ENCODE measurements at places on chromosomes 2 and 18.

- DNase-seq = no peak
Measured at GRCh38 chr2:49355611-49356010, 201.3 kb upstream of the FSHR start.

- DNase-seq = no peak
Measured at GRCh38 chr18:49025767-49026500, 75.2 kb upstream of the SMAD7 start.

DNA sequence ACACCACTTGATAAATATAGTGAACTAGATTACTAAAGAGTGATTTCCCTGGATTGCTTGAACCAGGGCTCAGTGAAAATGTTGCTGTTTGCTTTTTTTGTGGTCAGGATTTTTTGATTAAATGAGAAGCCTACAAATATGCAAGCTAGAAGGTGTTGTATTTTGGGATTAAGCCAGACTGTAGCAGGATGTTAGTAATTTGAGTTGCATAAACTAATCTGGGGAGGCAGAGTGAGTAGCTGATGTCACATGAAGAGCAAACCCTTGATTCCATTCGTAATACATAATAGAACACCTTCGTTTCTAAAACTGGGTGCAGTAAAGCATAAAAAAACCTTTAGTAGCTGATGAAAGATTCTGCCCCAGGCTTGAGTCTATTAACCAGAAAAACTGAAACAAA, 32.0 kb downstream of the NEDD4L start:
- DNase-seq = no peak

GRCh38 chr18:63749489-63749888, 25.7 kb upstream of the SERPINB7 start:
- no peak for DNase-seq

DNA sequence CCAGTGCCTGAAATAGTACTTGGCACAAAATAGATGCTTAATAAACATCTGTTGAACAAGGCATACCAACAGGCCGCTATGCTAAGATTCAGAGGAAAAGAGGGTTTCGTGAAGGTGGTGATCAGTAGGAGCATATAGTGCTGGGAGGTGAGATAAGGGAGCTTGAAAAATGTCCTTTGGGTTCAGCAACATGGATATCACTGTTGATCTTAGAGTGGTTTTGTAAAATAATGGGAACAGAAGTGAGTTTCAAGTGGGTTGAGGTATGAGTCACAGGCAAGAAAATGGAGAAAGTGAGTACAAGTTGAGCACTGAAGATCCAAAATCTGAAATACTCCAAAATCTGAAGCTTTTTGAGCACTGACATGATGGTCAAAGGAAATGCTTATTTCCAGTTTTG, 4.4 kb downstream of the CENPO start:
- no peak for DNase-seq

DNA sequence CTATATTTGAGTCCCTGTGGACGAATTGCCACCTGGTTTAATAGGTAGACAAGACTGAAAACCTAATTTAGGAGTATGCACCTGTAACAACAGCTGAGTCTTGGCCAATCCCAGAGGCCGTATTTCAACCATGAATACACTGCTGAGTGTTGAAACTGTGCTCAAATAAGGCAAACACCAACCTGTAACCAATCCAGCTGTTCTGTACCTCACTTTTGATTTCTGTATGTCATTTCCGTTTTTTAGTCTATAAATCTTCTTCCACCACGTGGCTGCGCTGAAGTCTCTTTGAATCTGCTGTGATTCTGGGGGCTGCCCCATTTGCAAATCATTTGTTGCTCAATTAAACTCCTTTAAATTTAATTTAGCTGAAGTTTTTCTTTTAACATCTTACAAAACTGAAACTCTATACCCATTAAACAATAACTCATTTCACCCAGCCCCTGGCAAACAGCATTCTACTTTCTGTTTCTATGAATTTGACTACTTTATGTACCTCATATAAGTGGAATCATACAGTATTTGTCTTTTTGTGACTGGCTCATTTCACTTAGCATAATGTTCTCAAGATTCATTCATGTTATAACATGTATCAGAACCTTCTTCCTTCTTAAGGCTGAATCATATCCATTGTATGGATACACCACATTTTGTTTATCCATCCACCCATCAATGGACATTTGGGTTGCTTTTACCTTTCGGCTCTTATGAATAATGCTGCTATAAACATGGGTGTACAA, 7.5 kb upstream of the YPEL5 start:
- DNase-seq = no peak

- DNase-seq = no peak
Measured at GRCh38 chr2:15559379-15560139, 1.6 kb downstream of the NBAS start.

Data from Caco-2 (cell line).